MCF 10A (cell line): ENCODE measurements at places on chromosomes 5 and 9. TPM values are rescaled to one million over a fixed set of nuclear protein-coding genes. Genes with fewer than 3 reads are reported as not detected.

The DMGDH gene
- total RNA-seq, result 9.2 and 14.7 TPM in 2 replicates

The AGXT2 gene
- total RNA-seq, result not detected in 2 replicates

The TXNDC8 gene
- total RNA-seq, result not detected in 2 replicates

The LMX1B gene
- 3.4 and 3.9 TPM in 2 replicates for total RNA-seq

The BARHL1 gene
- total RNA-seq, result not detected in 2 replicates

- no peak overlapping the region for H3K4me3 ChIP-seq
- H3K27me3 ChIP-seq, result no peaks in the 10 kb centered on the region
These were observed 255.2 kb downstream of the CRB2 start for GRCh38 chr9:123611226-123611625.

DNA sequence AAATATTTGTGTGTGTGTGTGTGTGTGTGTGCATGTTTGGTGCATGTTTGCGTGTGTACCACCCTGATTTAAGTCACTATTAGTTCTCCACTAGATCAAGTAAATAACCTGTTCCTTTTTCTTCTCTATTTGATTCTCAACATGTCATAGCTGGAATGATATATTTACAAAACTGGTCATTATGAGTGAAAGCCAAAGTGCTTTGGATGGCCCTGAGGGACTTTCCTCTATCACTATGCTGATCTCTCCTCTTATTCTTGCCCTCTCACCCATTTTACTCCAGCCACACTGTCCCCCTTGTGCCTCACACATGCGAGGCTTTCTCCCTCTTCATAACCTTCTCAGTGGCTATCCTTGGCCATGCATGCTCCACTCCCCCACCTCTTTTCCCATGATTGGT, 144.6 kb upstream of the NMUR2 start:
- no peak for DNase-seq
- H3K4me1 ChIP-seq, result peaks cover 14% of the 10 kb centered on the region
- H3K36me3 ChIP-seq, result no peaks in the 10 kb centered on the region
- H3K4me3 ChIP-seq, result no peak overlapping the region

- H3K27me3 ChIP-seq, result no peaks in the 10 kb centered on the region
- peak overlapping the region; percentile 86 for H3K27ac ChIP-seq
- peaks cover 37% of the 10 kb centered on the region for H3K4me1 ChIP-seq
- H3K36me3 ChIP-seq, result no peaks in the 10 kb centered on the region
- DNase-seq, result peak; percentile 73
- peak overlapping the region; percentile 55 for H3K4me3 ChIP-seq
These were observed 83.8 kb downstream of the DAB2IP start for GRCh38 chr9:121735065-121735792.

DNA sequence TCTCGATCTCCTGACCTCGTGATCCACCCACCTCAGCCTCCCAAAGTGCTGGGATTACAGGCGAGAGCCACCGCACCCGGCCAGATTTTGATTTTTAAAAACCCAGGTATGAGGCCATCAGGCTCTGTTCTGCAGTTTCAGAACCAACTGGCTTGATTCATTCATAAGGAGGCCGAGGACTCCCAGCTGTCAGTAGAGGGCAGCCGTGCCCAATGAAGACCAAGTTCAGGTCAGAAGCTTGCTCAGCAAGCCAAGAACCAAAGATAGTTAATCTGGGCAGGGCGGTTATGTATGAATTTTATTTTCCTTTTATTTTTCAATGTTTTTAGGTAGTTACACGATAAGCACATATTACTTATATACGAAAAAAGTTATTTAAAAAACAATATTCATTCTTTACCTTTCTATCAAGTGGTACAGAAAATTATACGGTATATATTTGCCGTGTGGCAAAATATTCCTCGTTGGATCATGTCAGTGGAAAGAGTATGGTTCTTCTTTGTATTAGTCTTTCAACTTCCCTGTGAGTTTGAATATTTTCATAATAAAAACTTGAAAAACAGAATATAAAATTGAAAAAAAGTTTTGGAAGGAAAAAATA, 18.0 kb downstream of the MGAT1 start:
- no peaks in the 10 kb centered on the region for H3K27me3 ChIP-seq
- peaks cover 13% of the 10 kb centered on the region for H3K4me1 ChIP-seq
- peaks cover 8% of the 10 kb centered on the region for H3K36me3 ChIP-seq
- no peak overlapping the region for H3K4me3 ChIP-seq

GRCh38 chr9:36888551-36888950, 145.5 kb downstream of the PAX5 start:
- H3K4me3 ChIP-seq, result no peak overlapping the region
- no peaks in the 10 kb centered on the region for H3K4me1 ChIP-seq
- H3K27ac ChIP-seq, result no peak overlapping the region
- no peaks in the 10 kb centered on the region for H3K36me3 ChIP-seq
- peaks cover 43% of the 10 kb centered on the region for H3K27me3 ChIP-seq

DNA sequence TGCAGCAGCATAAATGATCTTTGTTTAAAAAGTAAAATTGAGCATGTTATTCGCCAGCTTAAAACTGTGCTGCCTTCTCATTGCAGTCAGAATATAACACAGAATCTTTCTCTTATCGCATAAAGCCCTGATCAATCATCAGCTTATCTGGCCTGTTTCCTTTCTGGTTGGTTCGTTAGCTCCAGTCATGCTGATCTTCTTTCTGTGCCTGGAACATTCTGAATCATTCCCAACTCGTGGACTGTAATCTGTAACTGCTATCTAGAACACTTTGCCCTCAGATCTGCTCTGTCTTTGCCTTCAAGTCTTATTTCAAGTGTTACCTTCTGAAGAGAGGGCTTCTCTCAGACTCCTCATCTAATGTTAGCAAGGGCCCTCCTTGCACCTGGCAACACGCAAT, 11.9 kb upstream of the FER start:
- H3K4me1 ChIP-seq, result no peaks in the 10 kb centered on the region
- no peak for DNase-seq
- no peak overlapping the region for H3K27ac ChIP-seq
- H3K36me3 ChIP-seq, result no peaks in the 10 kb centered on the region
- H3K27me3 ChIP-seq, result no peaks in the 10 kb centered on the region

GRCh38 chr5:41878643-41879478, 8.6 kb upstream of the OXCT1 start:
- no peaks in the 10 kb centered on the region for H3K4me1 ChIP-seq
- no peaks in the 10 kb centered on the region for H3K36me3 ChIP-seq

DNA sequence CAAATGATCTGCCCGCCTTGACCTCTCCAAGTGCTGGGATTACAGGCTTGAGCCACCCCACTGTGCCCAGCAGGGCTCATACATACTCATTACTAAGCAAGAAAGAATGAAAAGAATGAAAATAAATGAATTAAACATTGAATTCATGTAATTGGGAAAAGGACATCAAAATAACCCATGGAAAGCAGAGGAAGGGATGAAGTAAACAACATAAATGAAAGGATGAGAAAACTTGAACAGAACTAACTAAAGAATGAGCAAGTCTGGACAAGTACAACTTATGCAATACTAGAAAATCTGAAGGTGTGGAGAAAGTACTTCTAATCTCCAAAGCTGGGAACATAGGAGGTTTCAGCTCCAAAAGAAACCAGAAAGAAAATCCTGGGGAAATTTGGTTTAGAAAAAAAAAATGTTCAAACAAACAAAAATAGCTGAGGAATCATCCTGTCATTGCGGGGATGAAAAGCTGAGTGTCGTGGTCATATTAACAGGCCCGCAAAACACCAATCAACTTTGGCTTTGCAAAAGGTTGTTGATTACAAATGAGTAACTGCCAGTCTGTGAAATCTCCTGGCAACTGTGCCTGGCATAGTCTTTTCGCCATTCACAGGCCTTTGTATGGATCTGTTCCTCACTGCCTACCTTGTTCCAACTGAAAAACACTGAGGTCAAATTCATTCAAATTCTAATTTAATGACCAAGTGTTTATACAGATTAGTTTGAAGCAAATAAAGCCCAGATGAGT, 2.3 kb upstream of the AK3 start:
- H3K4me1 ChIP-seq, result peaks cover 29% of the 10 kb centered on the region
- DNase-seq, result peak; percentile 81
- no peaks in the 10 kb centered on the region for H3K27me3 ChIP-seq
- peaks cover 6% of the 10 kb centered on the region for H3K36me3 ChIP-seq
- peak overlapping the region; percentile 97 for H3K27ac ChIP-seq

GRCh38 chr5:126104951-126105350, 318.3 kb upstream of the GRAMD2B start:
- DNase-seq, result no peak
- H3K4me3 ChIP-seq, result no peak overlapping the region
- no peaks in the 10 kb centered on the region for H3K36me3 ChIP-seq
- H3K27ac ChIP-seq, result no peak overlapping the region
- no peaks in the 10 kb centered on the region for H3K27me3 ChIP-seq

GRCh38 chr5:55070968-55071367, 31.5 kb upstream of the GZMA start:
- no peak overlapping the region for H3K4me3 ChIP-seq
- H3K27ac ChIP-seq, result no peak overlapping the region
- DNase-seq, result no peak
- no peaks in the 10 kb centered on the region for H3K36me3 ChIP-seq

DNA sequence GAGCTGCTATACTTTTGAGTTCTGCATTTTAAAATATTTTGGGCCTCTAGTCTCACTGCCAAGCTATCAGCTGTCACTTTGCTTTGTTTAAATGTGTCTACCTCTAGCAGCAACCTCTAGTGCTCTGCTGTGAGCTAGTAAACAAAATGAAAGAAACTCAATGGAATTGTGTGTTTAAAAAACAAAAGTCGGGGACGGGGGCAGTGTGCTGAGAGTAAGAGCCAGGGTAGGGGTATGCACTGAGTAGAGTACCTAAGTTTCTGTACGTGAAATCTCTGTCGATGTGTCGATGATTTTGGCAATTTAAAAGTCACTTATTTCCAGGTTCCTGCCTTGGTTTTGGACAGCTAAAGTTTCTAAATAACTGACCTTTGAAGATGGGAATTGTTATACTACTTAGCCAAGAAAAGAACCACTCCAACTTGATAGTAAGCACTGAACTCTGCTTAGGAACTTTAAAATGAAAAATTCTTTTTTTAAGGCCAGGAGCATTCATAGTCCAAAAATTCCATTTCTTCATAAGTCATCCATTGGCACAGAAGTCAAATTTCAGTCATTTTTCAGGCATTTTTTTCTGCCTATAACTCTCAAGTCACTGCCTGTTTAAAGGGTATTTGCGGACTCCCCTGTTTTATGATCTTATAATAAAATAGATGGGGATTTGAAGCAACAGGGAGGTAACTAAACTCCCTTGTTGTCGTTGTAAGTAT, 111.5 kb downstream of the SAXO1 start:
- no peak overlapping the region for H3K27ac ChIP-seq
- no peaks in the 10 kb centered on the region for H3K4me1 ChIP-seq
- no peak overlapping the region for H3K4me3 ChIP-seq
- DNase-seq, result no peak

GRCh38 chr5:172445866-172446265, 8.5 kb downstream of the SH3PXD2B start:
- H3K4me1 ChIP-seq, result peaks cover 28% of the 10 kb centered on the region
- H3K27ac ChIP-seq, result no peak overlapping the region
- H3K36me3 ChIP-seq, result peaks cover 7% of the 10 kb centered on the region
- no peak for DNase-seq

GRCh38 chr5:72145348-72145747, 38.1 kb downstream of the MAP1B start:
- DNase-seq, result peak; percentile 35
- H3K4me1 ChIP-seq, result peaks cover 15% of the 10 kb centered on the region

- H3K4me3 ChIP-seq, result no peak overlapping the region
- H3K36me3 ChIP-seq, result no peaks in the 10 kb centered on the region
- H3K27ac ChIP-seq, result no peak overlapping the region
- peak; percentile 30 for DNase-seq
- H3K27me3 ChIP-seq, result peaks cover 6% of the 10 kb centered on the region
These were observed 41.1 kb downstream of the ISOC1 start for GRCh38 chr5:129135633-129136032.

GRCh38 chr9:37944671-37945481, 40.9 kb upstream of the SLC25A51 start:
- peaks cover 33% of the 10 kb centered on the region for H3K4me1 ChIP-seq
- peak; percentile 74 for DNase-seq
- H3K27ac ChIP-seq, result peak overlapping the region; percentile 53
- no peak overlapping the region for H3K4me3 ChIP-seq

- H3K4me1 ChIP-seq, result no peaks in the 10 kb centered on the region
- no peak overlapping the region for H3K4me3 ChIP-seq
- H3K36me3 ChIP-seq, result no peaks in the 10 kb centered on the region
- no peak overlapping the region for H3K27ac ChIP-seq
These were observed 1785.5 kb downstream of the EFNA5 start for GRCh38 chr5:105885266-105885665.

DNA sequence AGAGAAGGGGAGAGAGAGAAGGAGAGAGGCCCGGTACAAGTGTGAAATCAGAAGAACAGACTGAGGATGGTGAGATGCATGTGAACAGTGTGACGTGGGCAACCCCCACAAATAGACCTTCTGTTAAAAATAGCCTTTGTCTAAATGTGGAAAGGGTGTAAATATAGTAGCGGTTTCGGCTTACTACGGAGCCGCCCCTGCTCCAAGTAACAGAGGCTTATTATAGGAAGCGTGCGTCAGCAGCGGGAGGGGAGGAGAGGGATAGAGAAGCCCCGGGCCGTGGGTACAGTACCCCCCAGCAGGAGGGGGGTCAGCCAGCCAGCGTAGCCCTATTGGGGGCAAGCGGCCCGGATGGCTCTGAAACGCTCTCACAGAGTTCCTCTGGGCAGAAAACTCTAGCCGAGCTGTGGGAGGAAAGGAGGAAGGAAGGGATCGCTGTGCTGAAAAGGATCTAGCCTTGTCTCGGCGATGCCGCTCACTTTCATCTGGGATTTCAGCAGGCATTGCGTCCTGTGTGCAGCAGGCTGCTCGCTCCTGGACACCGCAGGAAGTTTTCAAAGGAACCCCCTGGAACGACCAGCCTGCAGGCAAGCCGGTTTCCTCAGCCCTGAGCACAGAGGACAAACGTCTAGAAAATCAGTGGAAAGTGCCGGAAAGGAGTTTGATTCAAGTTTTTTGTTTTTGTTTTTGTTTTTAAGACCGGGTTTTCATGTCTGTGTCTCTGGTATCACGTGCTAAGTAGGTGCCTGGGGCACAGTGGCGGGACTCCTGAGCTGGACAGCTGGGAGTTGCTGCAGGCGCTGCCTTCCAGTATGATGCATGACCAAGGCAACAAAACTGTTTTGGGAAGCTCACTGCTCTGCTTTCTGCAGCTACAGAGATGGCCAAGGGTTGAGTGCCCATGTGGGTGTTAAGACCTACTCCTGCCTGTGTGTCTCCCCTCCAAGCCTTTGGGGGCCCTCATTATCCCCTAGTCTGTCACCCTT, 146.6 kb downstream of the SEC61B start:
- H3K4me3 ChIP-seq, result no peak overlapping the region
- DNase-seq, result no peak
- no peaks in the 10 kb centered on the region for H3K27me3 ChIP-seq

- H3K27ac ChIP-seq, result peak overlapping the region; percentile 40
- H3K27me3 ChIP-seq, result no peaks in the 10 kb centered on the region
- peaks cover 25% of the 10 kb centered on the region for H3K4me1 ChIP-seq
- no peak overlapping the region for H3K4me3 ChIP-seq
These were observed 21.8 kb downstream of the TNIP1 start for GRCh38 chr5:151058891-151059489.
